ENCODE measurements at places on chromosomes 7 and 10.

- DNase-seq, result no peak
These were observed 26.5 kb downstream of the BTRC start for GRCh38 chr10:101380353-101381017.

DNA sequence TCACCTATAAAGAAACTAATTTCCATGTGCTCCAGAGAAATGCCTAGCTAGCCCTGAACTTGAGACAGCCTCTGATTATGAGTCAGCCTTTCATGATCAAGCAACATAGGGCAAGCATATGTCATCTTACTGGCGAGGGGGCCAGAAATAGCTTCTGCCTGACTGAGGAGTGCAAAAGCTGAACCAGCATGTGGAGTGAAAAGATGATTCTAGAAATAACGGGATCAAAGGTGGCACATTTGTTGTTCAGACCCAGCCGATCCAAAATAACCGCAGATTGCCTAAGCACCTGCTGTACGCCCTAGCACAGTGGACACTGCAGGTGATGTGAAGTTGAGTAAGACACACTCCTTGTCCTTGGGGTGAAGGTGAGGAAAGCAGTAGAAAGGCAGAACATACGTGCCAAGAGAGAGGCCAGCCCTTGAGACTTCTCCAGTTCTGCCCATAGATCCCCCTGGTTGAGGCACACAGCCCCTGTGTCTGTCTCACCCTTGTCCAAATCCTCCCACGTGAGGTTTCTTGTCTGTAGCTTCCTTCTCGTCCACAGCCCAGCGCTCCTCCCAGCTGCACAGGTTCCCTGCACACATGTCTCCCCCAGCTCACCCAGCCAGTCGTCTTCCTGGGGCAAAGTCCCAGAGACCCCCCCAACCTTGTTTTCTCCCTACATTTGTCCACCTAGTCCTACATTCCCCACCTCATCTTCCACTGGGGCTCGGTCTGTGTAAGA lies 2.8 kb upstream of the BCL7B start:
- DNase-seq, result no peak

- DNase-seq, result no peak
These were observed 1.4 kb downstream of the SOSTDC1 start for GRCh38 chr7:16463949-16464715.

GRCh38 chr7:16063716-16064675 lies 357.3 kb downstream of the CRPPA start:
- DNase-seq, result no peak

- no peak for DNase-seq
These were observed 80.0 kb downstream of the CFAP58 start for GRCh38 chr10:104433669-104434068.

DNA sequence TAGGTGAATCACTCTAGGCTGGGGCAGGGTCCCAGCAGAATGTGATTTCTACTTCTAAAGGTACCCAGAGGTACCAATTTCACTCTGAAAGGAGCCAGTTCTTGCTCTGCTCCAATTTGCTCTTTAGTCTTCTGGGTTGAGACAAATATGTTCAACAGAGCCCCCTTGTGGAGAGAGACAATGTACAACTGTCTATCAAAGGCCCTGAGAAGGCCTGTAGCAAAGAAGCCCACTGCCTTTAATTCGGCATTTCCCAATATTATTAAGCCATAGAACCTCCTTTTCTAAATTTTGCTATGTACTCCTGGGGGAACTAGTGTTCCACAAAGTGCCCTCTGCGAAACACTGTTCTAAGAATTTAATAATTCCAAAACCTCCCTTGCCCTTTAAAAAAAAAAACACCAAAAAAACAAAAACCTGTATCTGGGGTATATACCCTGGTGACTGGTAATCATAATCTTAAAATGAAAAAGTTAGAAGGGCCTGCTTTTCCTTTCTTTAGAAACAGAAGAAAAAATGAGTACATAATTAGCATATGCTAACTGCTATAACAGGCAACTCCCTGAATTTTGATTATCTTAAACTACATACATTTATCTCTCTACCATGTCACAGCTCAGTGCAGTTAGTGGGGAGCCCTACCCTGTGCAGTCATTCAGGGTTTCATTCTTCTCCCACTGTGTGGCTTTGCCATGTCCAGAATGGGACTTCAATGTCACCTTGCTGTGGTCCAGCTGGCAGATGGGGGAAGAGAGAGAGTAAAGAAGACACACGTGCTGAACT lies 160.9 kb upstream of the BMPER start:
- no peak for DNase-seq

- DNase-seq, result no peak
These were observed 2.0 kb downstream of the FBXL15 start for GRCh38 chr10:102422545-102423129.

DNA sequence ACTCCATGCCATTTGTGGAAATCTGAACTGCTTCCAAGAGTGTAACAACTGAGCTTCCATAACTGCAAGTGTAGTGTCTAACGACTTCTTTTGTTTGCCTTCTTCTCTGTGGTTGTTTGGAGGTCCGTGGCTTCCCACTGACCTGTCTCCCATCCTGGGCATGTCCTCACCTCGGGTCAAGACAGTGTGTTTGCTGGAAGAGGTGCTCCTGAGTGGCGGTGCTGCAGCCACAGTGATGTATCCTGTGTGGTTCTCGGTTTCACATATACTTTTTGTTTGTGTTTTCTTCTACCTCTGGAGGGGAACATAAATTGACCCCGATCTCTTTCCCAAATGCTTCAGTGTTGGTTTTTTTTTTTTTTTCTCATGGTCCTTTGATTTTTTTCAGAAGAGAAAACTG lies 84.7 kb upstream of the NPVF start:
- no peak for DNase-seq

GRCh38 chr7:47039904-47040303 lies 542.0 kb downstream of the TNS3 start:
- no peak for DNase-seq

- DNase-seq, result no peak
These were observed 494 bp upstream of the RHBDD2 start for GRCh38 chr7:75878312-75878768.

- DNase-seq, result no peak
These were observed 62.0 kb downstream of the CCSER2 start for GRCh38 chr10:84390364-84390763.

DNA sequence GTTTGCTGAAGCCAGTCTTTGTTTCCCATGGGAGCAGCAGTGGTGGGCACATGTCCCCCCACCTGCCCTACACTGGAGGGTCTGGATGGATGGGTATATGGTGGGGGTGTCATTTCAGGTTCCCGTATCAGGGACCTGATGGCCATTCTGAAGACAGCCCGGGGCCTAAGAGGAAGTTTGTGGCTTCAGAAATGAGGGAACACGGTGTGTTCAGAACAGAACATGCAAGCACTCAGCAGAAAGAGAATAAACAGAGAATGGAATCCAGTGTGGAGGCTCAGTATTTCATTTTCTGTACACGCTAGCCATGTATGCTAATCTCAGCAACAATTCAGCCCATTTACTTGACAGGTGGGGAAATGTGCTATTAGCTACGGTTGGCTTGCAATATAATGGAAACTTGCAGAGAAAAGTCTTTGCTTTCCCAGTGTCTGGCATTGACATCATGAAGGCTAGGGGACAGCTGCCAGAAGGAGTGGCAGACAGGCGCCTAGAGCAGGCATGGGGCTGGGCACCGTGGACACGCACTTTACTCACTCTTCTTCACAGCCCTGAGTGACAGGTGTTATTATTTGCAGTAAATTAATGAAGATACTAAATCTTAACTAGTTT lies 98.6 kb downstream of the ELMO1 start:
- DNase-seq, result no peak

- no peak for DNase-seq
These were observed 180.0 kb downstream of the HDAC9 start for GRCh38 chr7:18675579-18675978.

DNA sequence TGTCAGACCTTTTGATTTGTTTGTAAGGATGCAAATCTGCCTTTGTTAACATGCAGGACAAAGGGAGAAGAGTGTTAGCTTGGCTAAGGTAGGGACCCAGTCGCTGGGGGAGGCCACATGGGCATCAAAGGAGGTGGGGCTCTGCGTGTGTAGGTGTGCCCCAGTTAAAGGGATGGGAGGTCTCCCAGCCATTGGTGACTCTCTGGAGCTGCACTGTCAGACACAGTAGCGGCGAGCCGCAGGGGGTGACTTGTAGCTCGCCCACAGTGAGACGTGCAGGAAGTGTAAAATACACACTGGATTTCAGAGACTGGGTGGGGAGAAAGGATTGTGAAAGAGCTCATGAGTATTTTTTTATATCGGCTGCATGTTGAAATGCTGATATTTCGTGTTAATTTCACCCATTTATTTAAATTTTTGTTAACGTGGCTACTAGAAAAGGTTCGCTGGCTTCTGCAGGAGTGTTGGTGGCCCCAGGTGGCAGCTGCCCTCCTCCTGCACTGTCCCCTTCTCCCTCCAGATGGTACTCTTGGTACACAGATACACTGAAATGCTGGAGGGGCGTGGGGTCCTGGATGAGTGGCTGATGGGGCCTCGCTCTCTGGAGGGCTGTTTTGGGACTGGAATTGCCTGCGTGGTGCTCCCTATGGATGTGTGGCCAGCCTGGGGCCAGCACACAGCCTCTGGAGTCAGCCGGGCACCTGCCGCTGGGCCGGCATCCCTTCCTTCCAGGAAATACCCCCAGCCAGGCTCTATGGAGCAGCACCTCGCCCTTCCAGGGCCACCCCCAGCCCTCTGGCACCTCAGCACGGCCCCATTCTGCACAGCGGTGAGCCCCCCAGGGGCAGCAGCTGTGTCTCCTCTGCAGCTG lies 59.2 kb downstream of the LHPP start:
- no peak for DNase-seq
